ENCODE measurements at places on chromosomes 7 and 10.

DNA sequence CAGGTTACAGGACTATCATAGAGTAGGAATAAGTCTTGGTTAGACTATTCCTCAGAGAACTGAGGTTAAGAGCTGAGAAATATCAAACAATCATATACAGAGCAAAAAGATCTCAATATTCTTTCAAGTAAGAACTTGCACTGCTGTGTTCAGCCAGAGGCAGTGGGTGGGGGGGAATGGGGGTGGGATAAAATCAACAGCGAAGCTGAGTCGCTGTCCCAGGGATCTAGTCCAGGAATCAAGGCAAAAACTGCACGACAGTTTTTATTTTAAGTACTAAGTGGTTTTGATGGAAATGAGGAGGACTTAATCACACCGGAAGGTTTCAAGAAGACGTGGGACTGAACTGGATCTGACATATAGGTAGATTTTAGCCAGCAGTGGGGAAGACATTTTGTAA, 159.1 kb downstream of the SRPK2 start:
- DNase-seq = no peak

GRCh38 chr10:52999258-52999657, 226.7 kb upstream of the MBL2 start:
- no peak for DNase-seq

DNA sequence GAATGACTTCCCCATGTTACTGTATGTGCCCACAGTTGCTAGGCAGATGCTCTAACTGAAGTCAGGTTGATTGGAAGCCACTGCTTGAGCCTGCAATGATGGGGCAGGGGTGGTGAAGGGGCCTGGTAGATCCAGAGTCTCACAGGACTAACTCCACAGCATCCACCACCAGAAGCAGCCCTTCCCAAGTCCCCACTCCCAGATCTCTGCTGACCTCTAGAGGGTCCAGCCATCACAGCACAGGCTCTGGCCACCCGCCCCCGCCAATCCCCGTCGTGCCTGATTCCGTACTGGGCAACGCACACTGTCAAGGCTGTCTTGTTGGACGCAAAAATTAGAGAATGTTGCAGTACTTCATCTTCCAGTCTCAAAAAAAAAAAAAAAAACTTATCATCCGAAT, 136.8 kb upstream of the PDE1C start:
- DNase-seq = peak; percentile 63

DNA sequence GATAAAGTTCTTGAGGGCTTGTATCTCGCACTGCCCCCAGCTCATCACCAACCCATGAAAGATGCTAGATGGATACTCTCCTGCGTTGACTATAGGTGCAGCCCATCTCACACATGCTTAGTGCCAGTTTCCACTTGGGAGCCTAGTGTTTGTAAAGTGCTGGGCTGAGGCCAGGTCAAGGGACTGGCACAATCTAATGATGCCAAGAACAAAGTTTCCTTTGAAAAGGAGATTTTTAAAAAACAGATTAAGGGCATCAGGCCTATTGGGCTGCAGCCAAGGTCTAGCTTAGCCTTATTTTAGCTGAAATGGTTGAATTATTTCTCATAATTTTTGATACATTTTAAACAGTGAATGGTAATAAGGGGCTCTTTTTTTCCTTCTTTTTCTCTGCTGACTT, 259.0 kb downstream of the ADRA2A start:
- no peak for DNase-seq
